ENCODE measurements at places on chromosomes 6 and 20.
A peak's percentile ranks its signal among the peaks of the same experiment; 100 is the strongest.

- no peak for DNase-seq
Observed at GRCh38 chr6:98957450-98957849, 9.7 kb upstream of the FBXL4 start.

DNA sequence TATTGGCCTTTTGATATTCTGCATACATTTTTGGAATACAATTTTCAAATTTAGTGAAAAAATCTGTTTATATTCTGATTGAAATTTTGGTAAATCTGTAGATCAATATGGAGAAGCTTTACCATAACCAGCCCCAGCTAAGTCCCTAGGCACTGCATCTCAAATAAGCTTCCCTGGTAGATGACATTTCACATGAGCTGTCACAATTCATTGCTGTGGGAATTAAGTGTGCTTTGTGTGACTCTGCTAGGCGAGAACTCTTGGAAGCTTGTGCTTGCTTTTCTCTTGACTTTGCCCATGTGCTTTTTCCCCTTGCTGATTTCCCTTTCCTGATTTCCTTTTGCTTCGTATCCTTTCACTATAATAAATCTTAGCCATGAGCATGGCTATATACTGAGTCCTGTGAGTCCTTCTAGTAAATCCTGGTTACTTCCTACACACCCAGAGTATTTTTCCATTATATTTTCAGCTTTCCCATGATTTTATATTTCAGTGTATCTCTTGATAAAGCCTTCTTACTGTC lies 166.5 kb upstream of the MMS22L start:
- DNase-seq, result no peak

- no peak for DNase-seq
Observed at GRCh38 chr6:10310826-10311225, 104.0 kb downstream of the TFAP2A start.

DNA sequence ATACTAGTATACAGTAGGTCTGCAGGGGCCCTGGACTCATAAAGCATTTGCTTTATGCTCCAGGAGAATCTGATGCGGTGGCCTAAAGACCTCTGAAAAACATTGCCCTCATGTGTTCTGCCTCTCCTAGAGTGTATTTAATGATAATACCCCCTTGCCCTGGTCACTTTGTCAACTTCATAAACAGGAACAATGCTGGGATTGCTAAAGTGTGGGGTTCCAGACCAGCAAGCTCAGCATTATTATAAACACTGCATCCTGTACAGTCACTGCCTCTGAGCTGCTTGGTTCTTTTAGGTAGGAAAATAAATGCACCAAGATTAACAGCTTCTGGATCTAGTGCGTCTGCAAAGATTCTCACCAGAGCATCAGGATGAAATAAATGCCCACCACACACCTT lies 12.2 kb downstream of the TREM1 start:
- peak; percentile 37 for DNase-seq

GRCh38 chr6:52161689-52162438 lies 24.3 kb upstream of the IL17A start:
- no peak for DNase-seq

DNA sequence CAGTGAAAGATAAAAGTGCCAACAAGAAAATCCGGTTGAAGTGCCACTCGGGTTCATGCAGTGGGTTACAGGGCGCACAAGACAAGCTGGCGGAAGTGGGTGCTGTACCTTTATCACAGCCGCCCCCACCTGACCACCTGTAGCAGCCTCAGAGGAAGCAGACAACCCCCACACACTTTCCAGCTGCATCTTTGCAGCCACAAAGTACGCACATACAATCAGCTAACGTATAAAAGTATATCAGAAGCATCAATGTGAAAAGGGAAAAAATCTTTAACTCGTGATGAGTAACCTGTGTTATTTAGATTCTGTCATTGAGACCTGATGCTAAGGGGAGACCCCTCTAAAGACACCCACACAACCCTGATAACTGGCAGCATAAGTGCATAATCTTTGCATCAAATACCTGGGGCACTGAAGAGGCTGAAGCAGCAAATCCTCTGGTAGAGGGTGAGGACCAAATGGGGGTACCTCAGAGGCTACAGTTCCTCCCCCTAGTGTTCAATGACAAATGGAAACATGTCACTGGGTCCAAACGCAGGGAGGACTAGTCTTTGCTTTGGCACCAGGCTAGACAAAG lies 22.1 kb downstream of the BACH2 start:
- no peak for DNase-seq

GRCh38 chr6:38182426-38182825 lies 362.9 kb downstream of the ZFAND3 start:
- DNase-seq, result no peak

DNA sequence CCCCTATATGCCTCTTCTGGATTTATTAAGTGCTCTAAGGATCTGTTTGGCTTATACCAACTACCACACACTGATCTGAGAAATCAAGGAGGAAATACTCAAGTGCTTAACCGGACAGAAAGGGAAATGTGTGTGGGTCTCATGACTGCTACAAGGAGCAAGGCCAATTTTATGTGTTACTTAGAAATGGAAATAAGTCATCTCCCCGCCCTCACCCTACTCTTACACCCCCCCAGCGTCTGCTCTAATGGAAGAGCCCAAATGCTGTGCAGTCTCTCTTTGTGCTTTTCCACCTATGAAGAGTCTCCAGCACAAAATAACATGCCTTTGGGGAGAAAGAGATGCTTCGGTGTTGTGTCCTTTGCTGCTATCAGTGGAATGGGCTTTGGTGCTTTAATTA lies 428.8 kb upstream of the ARID1B start:
- DNase-seq, result peak; percentile 27

DNA sequence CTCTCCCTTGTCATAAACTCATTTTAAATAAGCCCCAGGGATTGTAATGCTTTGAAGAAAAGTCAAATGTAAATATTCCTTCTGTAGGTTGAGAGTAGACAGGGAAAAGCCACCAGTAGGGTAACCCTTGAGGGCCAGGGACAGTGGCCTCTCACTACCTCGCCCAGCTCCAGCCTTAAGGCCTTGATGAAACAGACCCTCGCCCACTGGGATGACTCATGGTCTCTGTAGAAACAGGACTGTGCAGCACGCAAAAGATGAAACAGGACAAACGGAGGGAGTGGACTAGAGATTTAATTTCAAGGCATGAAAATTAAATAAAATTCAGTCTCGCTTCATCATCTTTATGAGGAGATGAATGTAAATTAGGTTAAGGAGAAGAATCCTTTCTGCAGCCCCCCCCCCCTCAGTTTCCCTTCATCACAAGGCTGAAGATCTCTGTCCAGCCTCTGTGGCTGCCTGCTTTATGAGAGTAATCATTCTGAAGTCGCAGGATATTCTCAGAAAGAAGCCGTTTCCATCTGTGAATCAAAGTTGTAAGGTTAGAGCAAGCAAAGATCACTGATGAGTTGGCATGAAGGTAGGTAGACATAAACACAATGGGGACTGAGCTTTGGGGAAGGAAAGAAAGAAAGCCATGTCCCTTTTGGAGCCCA lies 60.4 kb downstream of the TMEM200A start:
- DNase-seq, result no peak

All from inflammatory macrophage treated with lipopolysaccharide for 1 hour (primary cell).